Common myeloid progenitor, CD34-positive (primary cell): ENCODE measurements at places on chromosomes 3 and 15.

GRCh38 chr3:39222939-39223338 is 30.5 kb upstream of the XIRP1 start:
- DNase-seq, result no peak
- no peak overlapping the region for H3K27ac ChIP-seq
- H3K27me3 ChIP-seq, result no peaks in the 10 kb centered on the region
- no peak overlapping the region for H3K4me3 ChIP-seq
- no peaks in the 10 kb centered on the region for H3K36me3 ChIP-seq
- peaks cover 51% of the 10 kb centered on the region for H3K4me1 ChIP-seq

- no peak for DNase-seq
- no peaks in the 10 kb centered on the region for H3K27me3 ChIP-seq
These were observed 59.0 kb upstream of the SPTSSB start for GRCh38 chr3:161430307-161430706.

GRCh38 chr15:38389924-38390542 is 63.9 kb upstream of the FAM98B start:
- no peaks in the 10 kb centered on the region for H3K4me1 ChIP-seq
- no peak overlapping the region for H3K27ac ChIP-seq
- H3K27me3 ChIP-seq, result no peaks in the 10 kb centered on the region
- DNase-seq, result peak; percentile 61
- no peaks in the 10 kb centered on the region for H3K36me3 ChIP-seq

- H3K27me3 ChIP-seq, result no peaks in the 10 kb centered on the region
- H3K4me1 ChIP-seq, result peaks cover 3% of the 10 kb centered on the region
- H3K27ac ChIP-seq, result no peak overlapping the region
- H3K36me3 ChIP-seq, result no peaks in the 10 kb centered on the region
These were observed 74.9 kb downstream of the DAPK2 start for GRCh38 chr15:63971427-63971805.

- peaks cover 2% of the 10 kb centered on the region for H3K27me3 ChIP-seq
- H3K36me3 ChIP-seq, result no peaks in the 10 kb centered on the region
- DNase-seq, result no peak
- H3K4me1 ChIP-seq, result no peaks in the 10 kb centered on the region
- no peak overlapping the region for H3K27ac ChIP-seq
- no peak overlapping the region for H3K4me3 ChIP-seq
These were observed 1115.0 kb downstream of the IGSF11 start for GRCh38 chr3:117919621-117920020.

GRCh38 chr3:111714305-111714704 is 119.2 kb upstream of the ZBED2 start:
- H3K27me3 ChIP-seq, result no peaks in the 10 kb centered on the region
- no peaks in the 10 kb centered on the region for H3K4me1 ChIP-seq
- no peak overlapping the region for H3K4me3 ChIP-seq

DNA sequence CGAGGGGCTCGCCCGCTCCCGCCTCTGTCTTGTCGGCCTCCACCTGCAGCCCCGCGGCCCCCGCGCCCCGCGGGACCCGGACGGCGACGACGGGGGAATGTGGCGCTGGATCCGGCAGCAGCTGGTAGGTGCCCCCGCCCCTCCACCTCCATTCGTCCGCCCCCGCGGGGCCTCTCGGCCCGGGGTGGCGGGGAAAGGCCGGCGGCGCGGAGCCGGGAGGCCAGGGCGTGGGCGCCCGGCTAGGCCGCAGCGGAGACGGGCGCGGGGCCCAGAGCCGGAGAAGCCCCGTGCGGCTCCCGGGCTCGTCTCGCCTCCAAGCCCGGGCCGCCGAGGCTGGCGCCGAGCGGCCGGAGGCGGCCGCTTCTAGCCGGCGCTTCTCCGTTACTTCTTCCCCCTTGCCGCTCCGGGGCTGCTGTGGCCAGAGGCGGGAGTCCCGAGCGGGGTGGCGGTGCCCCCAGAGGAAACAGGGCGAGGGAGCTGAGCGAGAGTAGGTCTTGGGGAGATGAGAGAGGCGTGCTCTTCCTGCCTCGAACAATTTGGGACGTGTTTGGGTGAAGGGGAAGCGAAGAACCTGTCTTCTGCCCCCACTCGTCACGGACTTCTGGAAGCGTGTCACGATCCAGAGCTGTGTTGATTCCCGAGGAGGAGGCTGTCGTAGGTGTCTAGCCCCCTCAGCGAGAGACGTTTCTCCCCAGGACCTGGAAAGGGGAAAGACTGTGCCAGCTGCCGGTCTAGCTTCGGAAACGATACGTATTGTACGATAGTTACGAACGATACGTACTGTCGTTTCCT is 555 bp downstream of the ATP11B start:
- no peaks in the 10 kb centered on the region for H3K27me3 ChIP-seq
- peak; percentile 32 for DNase-seq
- peak overlapping the region; percentile 90 for H3K4me3 ChIP-seq
- no peaks in the 10 kb centered on the region for H3K36me3 ChIP-seq
- H3K27ac ChIP-seq, result peak overlapping the region; percentile 73

- H3K27ac ChIP-seq, result no peak overlapping the region
- no peaks in the 10 kb centered on the region for H3K27me3 ChIP-seq
- H3K4me1 ChIP-seq, result no peaks in the 10 kb centered on the region
- no peak for DNase-seq
- H3K36me3 ChIP-seq, result no peaks in the 10 kb centered on the region
These were observed 502.2 kb downstream of the PYDC2 start for GRCh38 chr3:191963182-191963581.

DNA sequence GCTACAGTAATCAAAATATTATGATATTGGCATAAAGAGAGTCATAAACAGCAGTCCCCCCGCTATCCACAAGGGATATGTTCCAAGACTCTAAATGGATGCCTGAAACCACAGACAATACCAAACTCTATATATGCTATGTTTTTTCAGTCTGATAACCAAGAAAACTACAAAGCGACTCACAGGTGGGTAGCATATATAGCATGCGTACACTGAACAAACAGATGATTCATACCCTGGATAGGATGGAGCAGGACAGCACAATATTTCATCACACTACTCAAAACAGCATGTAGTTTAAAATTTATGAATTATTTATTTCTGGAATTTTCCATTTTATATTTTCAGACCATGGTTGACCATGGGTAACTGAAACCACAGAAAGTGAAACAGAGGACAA is 87.0 kb upstream of the PPP2R3A start:
- no peak overlapping the region for H3K4me3 ChIP-seq
- H3K36me3 ChIP-seq, result no peaks in the 10 kb centered on the region
- H3K27me3 ChIP-seq, result no peaks in the 10 kb centered on the region
- H3K27ac ChIP-seq, result no peak overlapping the region

GRCh38 chr3:127173516-127174166 is 19.3 kb upstream of the PRR23E start:
- no peaks in the 10 kb centered on the region for H3K4me1 ChIP-seq
- DNase-seq, result no peak
- H3K4me3 ChIP-seq, result no peak overlapping the region
- H3K27me3 ChIP-seq, result peaks cover 5% of the 10 kb centered on the region
- H3K36me3 ChIP-seq, result no peaks in the 10 kb centered on the region
- H3K27ac ChIP-seq, result no peak overlapping the region

- DNase-seq, result no peak
- no peaks in the 10 kb centered on the region for H3K36me3 ChIP-seq
- no peak overlapping the region for H3K27ac ChIP-seq
- no peak overlapping the region for H3K4me3 ChIP-seq
- H3K27me3 ChIP-seq, result no peaks in the 10 kb centered on the region
These were observed 775.4 kb downstream of the NTRK3 start for GRCh38 chr15:87481126-87481525.

GRCh38 chr15:29014493-29014892 is 128.7 kb downstream of the APBA2 start:
- DNase-seq, result no peak
- H3K36me3 ChIP-seq, result no peaks in the 10 kb centered on the region
- no peaks in the 10 kb centered on the region for H3K27me3 ChIP-seq
- no peaks in the 10 kb centered on the region for H3K4me1 ChIP-seq
- no peak overlapping the region for H3K27ac ChIP-seq

DNA sequence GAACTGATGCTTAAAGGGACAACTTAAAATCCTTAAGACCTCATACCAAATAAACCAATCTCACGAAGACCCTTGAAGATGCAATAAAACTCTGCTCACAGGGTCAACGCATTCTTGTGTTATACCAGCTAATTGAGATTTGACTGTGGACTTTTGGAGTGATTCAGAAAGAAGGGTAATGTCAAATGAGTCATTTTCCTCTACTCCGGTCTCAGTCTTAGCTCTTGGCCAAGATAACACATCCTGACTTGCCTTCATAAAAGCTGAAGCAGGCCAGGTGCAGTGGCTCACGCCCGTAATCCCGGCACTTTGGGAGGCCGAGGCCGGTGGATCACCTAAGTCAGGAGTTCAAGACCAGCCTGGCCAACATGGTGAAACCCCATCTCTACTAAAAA is 3.8 kb downstream of the PKM start:
- H3K27me3 ChIP-seq, result no peaks in the 10 kb centered on the region
- H3K27ac ChIP-seq, result peak overlapping the region; percentile 81
- H3K36me3 ChIP-seq, result peaks cover 6% of the 10 kb centered on the region

GRCh38 chr3:108509871-108510270 is 525 bp downstream of the MYH15 start:
- H3K27ac ChIP-seq, result no peak overlapping the region
- no peak overlapping the region for H3K4me3 ChIP-seq
- no peaks in the 10 kb centered on the region for H3K4me1 ChIP-seq
- H3K36me3 ChIP-seq, result no peaks in the 10 kb centered on the region
- no peaks in the 10 kb centered on the region for H3K27me3 ChIP-seq

DNA sequence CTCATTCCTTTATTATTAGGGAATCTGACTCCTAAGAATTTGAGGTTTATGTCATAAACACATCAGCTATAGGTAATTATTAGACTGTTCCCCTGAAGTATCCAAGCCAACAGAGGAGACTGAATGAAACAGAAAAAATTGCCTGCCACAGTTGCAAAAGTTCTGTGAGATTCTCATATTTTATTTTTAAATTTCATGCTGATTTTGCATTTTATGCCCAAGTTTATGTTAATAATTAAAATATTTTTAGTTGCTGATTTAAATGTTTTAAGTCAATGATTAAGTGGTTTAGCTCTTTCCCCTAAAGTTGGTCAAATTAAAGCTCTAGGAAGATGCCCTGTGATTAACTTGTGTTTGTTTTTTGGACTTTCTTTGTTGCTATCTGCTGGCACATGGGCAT is 10.2 kb downstream of the SENP8 start:
- H3K27me3 ChIP-seq, result no peaks in the 10 kb centered on the region
- no peak overlapping the region for H3K4me3 ChIP-seq

DNA sequence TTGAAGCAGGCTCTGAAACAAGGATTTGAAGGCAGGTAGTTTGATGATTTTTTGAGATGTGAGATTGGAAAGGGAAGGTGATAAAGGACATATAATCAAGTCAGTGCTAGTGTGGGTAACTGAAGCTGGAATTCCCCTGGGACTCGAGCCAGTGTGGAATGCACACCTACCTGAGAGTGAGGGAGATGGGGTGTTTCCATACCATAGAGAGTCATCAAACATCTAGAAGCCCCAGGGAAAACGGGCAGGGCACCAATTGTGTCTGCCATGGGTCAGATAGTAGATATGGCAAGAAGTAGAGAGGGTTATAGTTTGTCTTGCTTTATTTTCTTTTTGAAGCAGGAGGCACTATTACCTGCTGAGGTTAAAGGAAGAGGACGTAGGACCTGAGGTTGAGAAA is 120.0 kb downstream of the SSR3 start:
- H3K4me1 ChIP-seq, result no peaks in the 10 kb centered on the region
- no peak overlapping the region for H3K27ac ChIP-seq
- no peaks in the 10 kb centered on the region for H3K36me3 ChIP-seq
- no peak for DNase-seq
- H3K27me3 ChIP-seq, result peaks cover 4% of the 10 kb centered on the region

DNA sequence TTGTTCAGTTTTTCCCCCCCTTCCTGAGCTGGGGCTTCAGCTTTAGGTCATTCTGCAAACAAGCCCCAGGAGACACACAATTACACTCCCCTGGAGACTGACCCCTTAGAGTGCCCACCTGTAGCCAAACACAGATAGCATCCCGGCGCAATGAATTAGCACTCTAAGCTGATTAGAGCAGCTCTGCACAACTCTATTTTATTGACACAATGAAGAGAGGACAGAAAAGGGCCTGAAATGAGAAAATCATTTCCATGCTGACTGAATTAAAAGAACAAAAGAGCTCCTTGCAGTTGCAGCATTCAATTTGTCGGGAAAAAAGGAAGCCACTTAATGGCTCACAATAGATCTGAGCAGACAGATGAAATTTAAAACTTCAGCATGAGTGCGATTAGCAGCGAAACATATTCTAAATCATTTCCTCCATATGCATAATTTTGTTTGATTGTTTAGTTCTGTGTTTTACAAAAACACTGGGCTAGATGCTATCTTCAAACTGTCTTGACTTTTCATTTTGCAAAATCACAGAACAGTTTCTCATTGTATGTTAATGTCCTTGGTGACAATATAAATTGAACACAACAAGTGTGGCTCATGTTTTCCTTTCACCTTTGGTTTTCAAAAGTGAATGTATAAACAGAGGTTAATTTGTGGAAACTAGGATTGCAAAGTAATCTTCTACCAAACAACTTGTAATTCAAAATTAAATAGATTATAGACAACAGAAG is 308.6 kb downstream of the MECOM start:
- no peak for DNase-seq
- H3K4me1 ChIP-seq, result no peaks in the 10 kb centered on the region
- H3K27ac ChIP-seq, result no peak overlapping the region
- H3K4me3 ChIP-seq, result no peak overlapping the region
- H3K36me3 ChIP-seq, result no peaks in the 10 kb centered on the region
- H3K27me3 ChIP-seq, result no peaks in the 10 kb centered on the region

DNA sequence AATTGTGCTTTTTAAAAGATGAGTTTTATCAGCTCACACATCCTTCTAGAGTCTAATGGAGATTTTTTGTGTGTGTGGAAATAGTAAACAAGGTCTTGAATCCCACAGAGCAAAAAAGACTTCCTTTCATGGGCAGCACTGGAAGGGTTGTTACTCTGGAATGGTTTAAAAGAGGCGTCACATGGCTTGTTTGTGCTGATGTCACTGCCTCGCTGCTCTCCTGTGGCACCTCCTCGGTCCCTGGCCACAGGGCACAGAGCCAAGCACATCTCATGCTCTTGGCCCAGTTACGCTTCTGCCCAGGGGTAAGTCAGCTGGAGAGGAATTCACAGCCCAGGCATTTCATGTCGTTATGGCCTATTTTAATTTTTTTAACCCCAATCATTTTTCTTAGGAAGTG is 53.2 kb downstream of the PGPEP1L start:
- H3K36me3 ChIP-seq, result peaks cover 27% of the 10 kb centered on the region
- H3K4me1 ChIP-seq, result peaks cover 50% of the 10 kb centered on the region
- no peaks in the 10 kb centered on the region for H3K27me3 ChIP-seq
- DNase-seq, result no peak

- no peaks in the 10 kb centered on the region for H3K27me3 ChIP-seq
- H3K36me3 ChIP-seq, result no peaks in the 10 kb centered on the region
- no peak overlapping the region for H3K4me3 ChIP-seq
These were observed 1119.6 kb downstream of the ZPLD1 start for GRCh38 chr3:103554451-103554850.
